ENCODE measurements at places on chromosomes 5 and 9. TPM values are rescaled to one million over a fixed set of nuclear protein-coding genes. Genes with fewer than 3 reads are reported as not detected.

Gene COMMD10
- 20.8 TPM for total RNA-seq

GRCh38 chr5:53326424-53327153, 153.8 kb upstream of the FST start:
- no peaks in the 10 kb centered on the region for H3K27me3 ChIP-seq
- no peaks in the 10 kb centered on the region for H3K36me3 ChIP-seq
- no peak overlapping the region for H3K27ac ChIP-seq

DNA sequence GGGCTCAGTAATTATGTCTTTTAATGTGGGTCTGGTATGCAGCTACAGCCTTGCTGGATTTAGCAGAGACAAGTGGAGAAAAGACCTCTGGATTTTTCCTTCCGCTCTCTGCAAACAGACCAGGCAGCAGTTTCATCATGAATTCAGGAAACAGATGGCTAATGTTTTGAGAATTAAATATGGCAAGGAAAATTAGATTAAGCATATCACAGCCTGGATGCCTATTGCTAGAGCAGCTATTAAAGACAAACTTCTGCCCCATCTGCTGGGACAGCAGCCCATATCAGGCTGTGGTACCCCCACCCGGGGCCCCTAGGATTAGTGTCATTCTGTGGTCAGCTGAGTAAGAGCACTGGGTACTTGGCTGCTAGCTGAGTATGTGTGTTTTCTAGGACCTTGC, 6.2 kb downstream of the SKP2 start:
- H3K27ac ChIP-seq = no peak overlapping the region
- H3K27me3 ChIP-seq = no peaks in the 10 kb centered on the region
- no peak overlapping the region for H3K4me3 ChIP-seq
- H3K36me3 ChIP-seq = peaks cover 68% of the 10 kb centered on the region
- H3K4me1 ChIP-seq = peaks cover 46% of the 10 kb centered on the region

DNA sequence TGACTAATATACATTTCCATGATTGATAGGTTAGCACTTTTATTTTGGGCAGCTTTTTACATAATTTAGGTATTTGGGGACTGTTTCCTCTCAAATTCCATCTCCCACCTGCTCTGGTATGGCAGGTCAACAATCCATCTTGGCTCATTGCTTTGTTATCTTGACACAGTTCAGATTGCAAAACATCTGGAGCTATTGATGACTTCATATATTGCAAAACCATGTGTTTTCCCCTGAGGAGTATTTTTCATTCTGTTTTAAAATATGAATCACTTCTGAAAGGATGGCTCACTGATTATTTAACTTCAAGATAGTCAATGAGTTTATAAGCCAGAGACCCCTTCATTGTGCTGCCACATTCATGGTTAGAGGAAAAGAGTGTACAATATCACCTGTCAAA, 1206.0 kb upstream of the C9orf72 start:
- H3K4me3 ChIP-seq = no peak overlapping the region
- DNase-seq = no peak
- no peak overlapping the region for H3K27ac ChIP-seq
- no peaks in the 10 kb centered on the region for H3K36me3 ChIP-seq
- no peaks in the 10 kb centered on the region for H3K4me1 ChIP-seq

DNA sequence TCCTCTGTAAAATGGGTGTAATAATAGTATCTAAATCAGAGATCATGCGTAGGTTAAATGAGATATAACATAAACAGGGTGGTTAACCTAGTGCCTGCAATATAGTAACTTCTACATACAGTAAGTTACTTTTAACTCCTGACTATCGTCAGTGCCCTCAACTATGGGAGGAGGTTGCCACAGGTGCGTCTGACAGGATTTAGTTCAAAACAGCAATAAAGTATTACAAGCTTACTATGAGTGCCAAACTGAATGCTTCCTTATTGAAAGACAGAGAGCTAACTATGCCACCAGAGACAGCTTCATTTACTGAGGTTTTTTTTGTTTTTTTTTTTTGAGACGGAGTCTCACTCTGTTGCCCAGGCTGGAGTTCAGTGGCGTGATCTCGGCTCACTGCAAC, 209.0 kb downstream of the ADAMTSL1 start:
- DNase-seq = no peak
- H3K27me3 ChIP-seq = no peaks in the 10 kb centered on the region
- no peak overlapping the region for H3K4me3 ChIP-seq
- H3K36me3 ChIP-seq = no peaks in the 10 kb centered on the region
- H3K4me1 ChIP-seq = no peaks in the 10 kb centered on the region
- no peak overlapping the region for H3K27ac ChIP-seq
